ENCODE measurements at places on chromosomes 4 and X. TPM values are rescaled to one million over a fixed set of nuclear protein-coding genes. Genes with fewer than 3 reads are reported as not detected.

FGF13 gene
- 0.30 TPM for total RNA-seq

GRCh38 chr4:7598939-7599790, 164.4 kb upstream of the PSAPL1 start:
- no peak for DNase-seq

DNA sequence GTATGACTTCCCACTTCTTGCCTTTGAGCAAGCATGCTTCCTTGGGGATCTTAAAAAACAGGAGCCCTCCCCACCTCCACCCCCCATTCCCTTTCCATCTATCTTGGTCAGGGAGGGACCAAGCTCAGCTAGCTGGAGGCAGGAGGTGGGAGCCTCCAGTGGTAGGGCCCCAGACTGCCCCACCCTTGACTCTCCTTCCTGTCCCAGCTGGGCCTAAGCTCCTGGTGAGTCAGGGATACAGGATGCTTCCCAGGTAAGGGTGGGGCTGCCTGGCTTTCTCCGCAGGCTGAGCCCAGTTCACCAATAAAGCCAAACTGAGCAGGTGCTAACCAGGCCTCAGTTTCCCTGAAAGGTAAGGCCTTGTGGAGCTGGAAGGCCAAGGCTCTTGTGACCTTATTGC, 15.2 kb downstream of the EFNB1 start:
- no peak for DNase-seq

DNA sequence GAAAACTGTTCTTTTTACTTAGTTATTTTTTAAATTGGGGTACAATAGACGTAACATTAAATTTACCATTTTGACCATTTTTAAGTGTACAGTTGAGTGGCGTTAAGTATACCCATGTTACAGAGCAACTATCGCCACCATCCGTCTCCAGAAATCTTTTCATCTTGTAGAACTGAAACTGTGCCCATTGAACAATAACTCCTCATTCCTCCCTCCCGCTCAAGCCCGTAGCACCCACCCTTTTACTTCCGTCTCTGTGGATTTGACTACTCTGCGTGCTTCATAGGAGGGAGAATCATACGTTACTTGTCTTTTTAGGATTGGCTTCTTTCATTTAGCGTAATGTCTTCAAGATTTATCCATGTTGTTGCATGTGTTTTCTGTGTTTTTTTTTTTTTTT, 55.3 kb downstream of the TMEM131L start:
- DNase-seq = no peak

GCNA gene
- total RNA-seq = 0.78 TPM

- no peak for DNase-seq
Measured at GRCh38 chr4:154720123-154720522, 23.7 kb upstream of the LRAT start.

- no peak for DNase-seq
Measured at GRCh38 chr4:181264893-181265292, 978.3 kb upstream of the TENM3 start.

- DNase-seq = no peak
Measured at GRCh38 chrX:9638871-9639270, 126.8 kb downstream of the GPR143 start.

PLCXD1 gene
- 65.9 TPM for total RNA-seq

TRO gene
- 2.8 TPM for total RNA-seq

GRCh38 chr4:73676861-73677323, 56.7 kb upstream of the RASSF6 start:
- no peak for DNase-seq

PCDH10 gene
- 0.37 TPM for total RNA-seq

RBM46 gene
- not detected for total RNA-seq

DNA sequence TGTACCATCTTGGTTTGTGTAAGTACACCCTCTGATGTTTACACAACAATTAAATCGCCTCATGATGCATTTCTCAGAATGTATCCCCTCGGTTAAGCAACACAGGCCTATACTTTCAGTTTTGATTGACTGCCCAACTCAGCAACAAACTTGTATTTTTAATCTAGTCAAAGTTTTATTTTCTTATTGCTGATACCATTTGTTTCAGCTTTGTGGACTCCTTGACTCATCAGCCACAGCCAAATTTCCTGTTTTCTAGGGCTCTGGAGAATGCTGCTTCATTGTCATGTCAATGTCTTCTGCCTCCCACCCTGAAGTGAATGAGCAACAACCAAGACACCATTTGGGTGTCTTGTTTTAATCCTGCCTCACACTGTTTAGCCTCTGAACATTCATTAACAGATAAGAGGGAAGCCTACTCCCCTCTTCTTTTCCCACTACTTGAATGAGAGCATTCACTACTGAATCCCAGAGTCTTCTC, 14.0 kb downstream of the BBS12 start:
- no peak for DNase-seq

GRCh38 chrX:147351644-147352043, 537.1 kb upstream of the CXorf51A start:
- no peak for DNase-seq

DNA sequence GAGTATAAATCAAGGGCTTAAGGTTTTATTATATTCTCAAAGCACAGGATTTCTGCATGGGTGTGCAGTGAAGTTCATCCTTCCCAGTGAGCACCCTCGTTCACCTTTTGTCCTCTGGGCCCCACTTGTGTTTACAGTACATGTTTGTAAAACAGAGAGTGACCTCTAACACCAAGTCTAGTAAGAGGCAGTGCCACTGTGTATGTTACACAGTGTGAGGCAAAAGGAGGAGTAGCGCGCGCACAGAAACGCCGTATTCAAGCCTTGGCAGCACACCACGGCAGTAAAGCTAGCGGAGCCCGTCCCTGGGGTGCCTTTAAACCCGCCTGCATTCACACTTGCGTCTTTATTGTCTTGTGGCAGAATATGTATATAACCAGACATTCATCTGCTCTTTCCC, 51.9 kb downstream of the CCNI start:
- no peak for DNase-seq

- no peak for DNase-seq
Measured at GRCh38 chr4:102531462-102531861, 30.3 kb downstream of the NFKB1 start.

DNA sequence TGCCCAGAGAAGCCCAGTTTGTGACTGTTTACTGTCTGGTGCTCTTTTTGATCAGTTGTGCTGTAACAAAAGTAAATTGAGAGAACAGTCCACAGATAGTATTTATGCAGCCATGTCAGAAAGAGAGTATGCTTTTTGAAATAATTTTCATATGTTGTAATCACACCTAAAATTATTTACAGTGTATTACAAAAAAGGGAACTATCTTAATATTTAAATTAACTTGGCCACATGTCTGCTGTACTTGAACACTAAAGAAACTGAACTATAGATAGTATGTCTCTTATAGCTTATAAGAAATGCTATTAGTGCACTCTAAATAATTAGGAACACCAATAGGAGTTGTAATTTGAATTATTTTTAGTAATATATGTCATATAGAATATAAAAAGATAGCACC, 30.2 kb downstream of the KIAA0232 start:
- no peak for DNase-seq

GRCh38 chrX:156002507-156002906, 5.0 kb downstream of the IL9R start:
- DNase-seq = peak; percentile 66

DNA sequence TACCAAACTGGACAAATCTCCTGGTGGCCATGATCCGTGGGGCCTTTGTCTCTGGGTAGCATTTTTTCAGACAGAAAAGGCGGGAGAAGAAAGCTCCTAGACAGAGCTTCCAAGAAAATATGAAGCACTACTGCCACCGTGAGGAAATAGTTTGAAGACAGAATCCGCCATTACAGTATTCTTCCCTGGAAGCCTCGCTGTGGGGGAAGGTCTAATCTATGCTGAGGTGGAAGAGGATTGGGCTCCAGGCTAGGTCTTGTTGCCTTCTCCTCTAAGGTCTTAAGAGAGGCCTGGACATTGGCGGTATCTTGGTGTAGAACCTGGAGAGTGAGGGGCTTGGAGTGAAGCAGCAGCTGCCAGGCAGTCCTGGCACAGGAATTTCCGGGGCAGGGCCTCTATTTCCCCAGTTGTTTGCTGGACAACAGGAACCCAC, 218.9 kb downstream of the OR13H1 start:
- no peak for DNase-seq

PPBP gene
- total RNA-seq = not detected

SSX3 gene
- not detected for total RNA-seq

- DNase-seq = no peak
Measured at GRCh38 chr4:76957004-76957738, 7.6 kb downstream of the SEPTIN11 start.

RBM3 gene
- total RNA-seq = 196 TPM

GRCh38 chrX:77900688-77901087, 1.4 kb downstream of the COX7B start:
- DNase-seq = no peak

GRCh38 chr4:22268350-22269025, 247.4 kb downstream of the ADGRA3 start:
- DNase-seq = no peak

GRCh38 chrX:131330735-131331134, 41.6 kb upstream of the IGSF1 start:
- no peak for DNase-seq

- peak; percentile 27 for DNase-seq
Measured at GRCh38 chrX:20265221-20265725, 1.4 kb downstream of the RPS6KA3 start.

MEPE gene
- not detected for total RNA-seq

DNA sequence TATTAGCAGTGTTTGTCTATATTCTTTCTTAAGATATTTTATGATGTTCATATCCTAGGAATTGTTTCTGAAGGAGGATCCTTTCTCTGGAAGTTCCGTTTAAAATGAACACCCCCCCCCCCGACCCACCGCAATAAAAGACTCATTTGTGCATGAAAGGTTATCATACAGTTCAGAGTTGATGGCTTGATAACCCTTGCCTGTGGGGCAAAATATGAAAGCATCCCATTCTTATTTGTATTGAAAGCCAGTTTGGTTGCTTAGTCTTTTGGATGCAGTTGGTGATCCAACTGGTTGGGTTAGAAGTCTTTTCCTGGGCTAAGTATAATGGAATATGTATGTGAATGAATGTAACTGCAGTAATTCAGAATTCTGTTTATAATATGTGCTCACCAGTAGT, 8.3 kb downstream of the INTS6L start:
- no peak for DNase-seq

SCD5 gene
- total RNA-seq = 4.6 TPM

SHOX gene
- total RNA-seq = not detected

DNA sequence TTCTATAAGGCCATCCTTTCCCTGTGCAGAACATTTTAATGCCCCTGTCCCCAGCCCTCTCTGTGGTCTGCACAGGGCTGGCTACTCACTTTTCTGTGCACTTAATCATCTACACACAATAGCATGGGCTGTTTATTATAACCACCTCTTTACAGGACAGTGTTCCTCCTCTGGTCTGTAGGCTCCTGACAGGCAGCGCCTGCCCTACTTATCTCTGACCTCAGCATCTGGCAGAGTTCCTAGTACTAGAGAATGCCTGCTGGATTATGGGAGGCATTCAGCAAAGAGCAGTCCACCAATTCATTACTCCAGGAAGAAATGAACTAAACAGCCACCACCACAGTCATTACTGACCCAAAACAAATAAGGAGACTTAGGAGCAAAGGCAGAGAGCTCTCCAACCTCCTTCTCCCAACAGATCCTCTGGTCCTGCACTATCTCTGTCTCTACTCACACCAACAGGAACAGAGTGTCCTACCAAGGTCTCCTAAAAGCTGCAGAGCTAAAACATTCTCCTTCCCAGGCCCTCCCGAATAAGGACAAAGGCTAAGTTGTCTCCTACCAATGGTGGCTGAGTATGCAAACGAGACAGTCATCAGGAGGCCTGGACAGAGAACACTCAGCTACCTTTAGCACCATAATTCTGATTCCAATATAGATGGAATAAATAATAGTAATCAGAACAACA, 279.2 kb downstream of the QDPR start:
- no peak for DNase-seq

GRCh38 chrX:134732676-134733075, 74.4 kb upstream of the PLAC1 start:
- no peak for DNase-seq

DNA sequence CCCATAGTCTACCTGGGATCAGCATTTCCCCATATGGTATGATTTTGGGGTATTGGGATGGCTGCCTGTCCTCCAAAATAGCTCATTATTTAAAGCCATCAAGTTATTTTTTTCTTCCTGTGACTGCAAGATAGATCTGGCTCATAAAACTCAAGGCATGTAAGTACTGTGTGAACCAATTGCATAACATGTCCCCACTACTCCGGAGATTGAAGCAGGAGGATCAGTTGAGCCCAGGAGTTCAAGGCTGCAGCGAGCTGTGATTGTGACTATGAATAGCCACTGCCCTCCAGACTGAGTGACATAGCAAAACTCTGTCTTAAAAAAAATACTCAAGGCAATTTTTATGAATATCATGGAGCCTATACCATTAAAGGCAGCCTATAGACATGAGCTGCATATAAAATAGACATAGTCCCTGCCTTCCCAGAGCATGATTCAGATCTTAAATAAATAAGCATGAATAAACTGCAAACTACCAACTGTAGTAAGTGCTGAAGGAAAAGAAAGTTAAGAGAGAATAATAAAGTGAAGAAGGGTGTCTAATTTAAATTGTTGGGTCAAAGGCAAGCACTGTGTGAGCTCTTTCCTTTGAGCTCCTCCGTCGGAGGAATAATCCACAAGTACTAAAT, 16.9 kb upstream of the MMAA start:
- no peak for DNase-seq

GRCh38 chr4:17063888-17064287, 165.4 kb upstream of the LDB2 start:
- DNase-seq = no peak

- DNase-seq = no peak
Measured at GRCh38 chr4:150211799-150212445, 133.7 kb downstream of the DCLK2 start.

RAB41 gene
- total RNA-seq = not detected

DNA sequence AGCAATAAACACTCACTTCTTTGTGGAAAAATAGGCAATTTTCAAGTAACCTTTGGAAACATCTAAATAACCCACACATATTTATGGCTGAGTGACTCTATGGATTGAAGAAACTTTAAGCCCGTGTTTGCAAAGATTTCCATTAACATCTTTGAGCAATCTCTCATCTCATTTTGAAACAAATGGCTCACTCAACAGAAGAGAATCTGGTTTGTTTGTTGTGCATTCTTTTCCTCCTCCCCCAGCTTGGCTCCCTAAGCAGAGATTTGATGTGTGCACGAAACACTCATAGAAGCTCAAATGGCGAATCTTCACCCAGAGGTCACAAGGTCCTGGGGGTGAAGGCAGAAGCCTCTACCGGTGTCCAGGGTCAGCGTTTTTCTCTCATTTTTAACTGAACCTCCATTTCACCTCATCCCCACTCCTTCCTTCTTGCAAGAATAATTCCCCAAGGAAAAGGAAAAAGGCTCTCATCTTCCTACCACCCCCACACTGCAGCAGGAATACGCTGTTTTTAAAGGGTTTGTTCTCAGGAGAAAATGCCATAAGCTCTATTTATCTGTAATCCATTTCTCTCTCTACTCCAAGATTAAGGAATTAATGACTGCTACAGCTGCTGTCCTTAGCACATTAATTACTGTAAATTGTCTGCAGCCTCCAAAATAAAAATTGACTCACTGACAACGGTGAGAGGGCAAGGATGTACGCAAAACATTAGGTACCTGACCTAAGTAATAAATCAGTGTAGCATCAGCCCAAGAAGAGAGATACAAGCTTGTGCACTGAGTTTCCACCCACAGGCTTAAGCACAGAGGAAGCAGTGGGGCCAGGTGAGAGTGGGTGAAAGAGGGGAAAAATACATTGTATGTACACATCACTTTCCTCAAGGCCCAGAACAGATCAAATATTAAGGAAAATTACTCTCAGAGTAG, 307.6 kb upstream of the NOCT start:
- DNase-seq = no peak

NPNT gene
- total RNA-seq = 12.4 TPM

Measured in lower leg skin (tissue), 4 donors.